Activated gamma-delta T cell treated with Interleukin-2 at 50 U/mL for 16 hours (primary cell): ENCODE measurements at places on chromosomes 3 and 15.

DNA sequence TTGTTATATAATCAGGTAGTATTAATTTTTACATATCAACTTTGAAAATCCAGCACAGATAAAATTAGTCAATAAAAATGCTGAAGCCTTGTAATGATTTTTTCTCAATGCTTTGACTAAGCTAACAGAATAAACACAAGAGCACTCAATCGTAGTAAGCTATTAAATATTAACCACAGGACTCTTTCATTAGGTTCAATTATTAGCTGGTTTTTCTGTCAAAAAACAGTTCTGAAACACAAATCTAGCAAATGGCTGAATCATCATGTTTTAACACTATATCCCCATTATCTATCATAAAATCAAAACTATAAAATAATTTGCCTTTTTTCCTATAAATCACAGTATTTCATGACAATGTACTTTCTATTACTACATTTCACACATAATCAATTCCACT, 69.6 kb downstream of the PLOD2 start:
- no peak for DNase-seq

GRCh38 chr3:192825216-192825615, 92.4 kb downstream of the MB21D2 start:
- no peak for DNase-seq

DNA sequence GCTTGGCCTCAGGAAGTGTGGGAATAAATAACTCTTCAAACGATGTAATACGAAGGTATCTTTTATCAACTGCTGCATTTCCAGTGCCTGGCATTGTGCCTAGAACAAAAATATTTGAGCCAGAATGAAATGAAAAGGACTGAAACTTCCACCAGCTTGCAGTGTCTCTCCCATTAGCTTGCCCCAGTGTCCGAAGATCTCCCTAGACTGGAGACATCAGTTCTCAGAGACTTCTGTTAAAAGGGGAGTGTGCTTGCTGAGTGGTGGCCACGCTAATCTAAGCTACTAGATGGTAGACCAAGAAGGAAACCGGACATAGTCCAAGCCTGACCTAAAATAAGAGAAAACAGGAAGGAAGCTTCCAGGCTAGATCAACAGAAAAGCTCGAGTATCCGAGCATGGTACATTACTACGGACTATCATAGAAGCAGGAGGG, 28.6 kb downstream of the KCNAB1 start:
- DNase-seq: no peak

- no peak for DNase-seq
Measured at GRCh38 chr3:78255403-78255802, 1215.5 kb downstream of the ROBO2 start.

DNA sequence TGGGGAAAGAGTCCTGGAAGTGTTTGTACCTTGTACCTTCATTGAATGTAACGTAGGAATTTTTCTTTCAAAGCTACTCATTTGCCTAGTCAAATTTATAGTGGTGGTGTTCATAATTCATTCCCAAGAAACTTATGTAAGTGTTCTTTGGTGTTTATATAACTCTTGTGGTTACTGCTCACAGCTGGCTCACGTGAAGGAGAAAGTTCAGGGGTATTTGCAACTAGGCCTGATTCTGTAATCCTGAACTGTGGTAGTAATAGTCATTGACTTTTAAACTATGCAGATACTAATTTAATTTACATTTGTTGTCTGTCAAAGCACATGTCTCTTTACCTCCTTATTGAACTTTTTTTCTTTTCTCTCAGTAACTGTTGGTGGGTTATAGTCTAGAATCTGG, 50.5 kb upstream of the TEX264 start:
- no peak for DNase-seq

DNA sequence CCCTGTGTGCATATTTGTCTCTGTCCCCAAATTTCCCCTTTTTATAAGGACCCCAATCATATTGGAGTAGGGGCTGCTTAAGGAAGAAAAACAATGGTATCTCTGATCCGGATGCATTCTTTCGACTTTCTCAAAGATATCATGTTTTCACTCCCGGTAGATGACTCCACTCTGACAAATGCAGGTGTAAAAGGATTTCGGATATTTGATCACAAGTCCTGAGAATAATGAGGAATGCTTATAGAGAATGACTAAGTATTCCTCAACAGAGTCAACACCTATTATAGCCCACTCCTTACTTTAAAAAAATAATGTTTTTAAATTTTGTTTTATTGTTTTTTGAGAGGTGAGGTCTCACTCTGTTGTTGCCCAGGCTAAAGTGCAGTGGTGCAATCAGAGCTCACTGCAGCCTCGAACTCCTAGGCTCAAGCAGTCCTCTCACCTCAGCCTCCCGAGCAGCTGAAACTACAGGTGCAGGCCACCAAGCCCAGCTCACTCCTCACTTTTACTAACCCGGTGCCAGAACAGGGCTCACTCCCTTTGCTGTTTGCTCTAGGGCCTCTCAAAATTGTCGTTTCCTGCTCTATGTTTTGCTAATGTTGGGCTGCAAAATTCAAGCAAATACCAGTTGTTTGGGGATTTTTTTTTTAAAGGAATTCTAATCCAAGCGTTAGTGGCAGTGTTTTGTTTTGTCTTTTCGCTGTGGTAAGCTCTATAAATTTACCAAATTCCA, 24.6 kb downstream of the COL8A1 start:
- DNase-seq: no peak

- no peak for DNase-seq
Measured at GRCh38 chr15:90203922-90204321, 2.8 kb downstream of the SEMA4B start.

DNA sequence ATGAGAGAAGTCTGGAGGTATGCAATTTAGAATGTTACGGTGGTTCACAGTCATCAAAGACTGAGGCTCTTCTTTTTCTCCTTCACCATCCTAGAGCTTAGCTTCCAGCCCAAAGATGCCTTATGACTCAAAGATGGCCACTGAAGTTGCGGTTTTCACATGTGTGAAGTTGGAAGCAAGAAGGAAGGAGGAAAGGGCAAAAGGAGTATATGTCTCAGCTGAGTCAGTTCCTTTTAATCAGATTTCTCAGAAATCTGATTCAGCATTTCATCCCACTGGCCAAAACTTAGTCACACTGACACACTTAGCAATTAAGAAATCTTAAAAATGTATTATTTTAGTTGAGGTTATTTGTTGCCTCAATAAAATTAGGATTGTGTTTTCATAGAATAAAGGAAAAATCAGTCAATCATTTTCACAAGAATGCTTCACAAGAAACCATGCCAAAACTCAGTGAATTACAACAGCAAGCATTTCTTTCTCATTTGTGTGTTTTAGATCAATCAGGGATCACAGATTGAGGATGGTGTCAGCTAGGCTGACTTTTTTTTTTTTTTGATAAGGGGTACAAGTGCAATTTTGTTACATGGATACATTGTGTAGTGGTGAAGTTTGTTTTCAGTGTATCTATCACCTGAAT, 211.1 kb upstream of the GADL1 start:
- DNase-seq: no peak

DNA sequence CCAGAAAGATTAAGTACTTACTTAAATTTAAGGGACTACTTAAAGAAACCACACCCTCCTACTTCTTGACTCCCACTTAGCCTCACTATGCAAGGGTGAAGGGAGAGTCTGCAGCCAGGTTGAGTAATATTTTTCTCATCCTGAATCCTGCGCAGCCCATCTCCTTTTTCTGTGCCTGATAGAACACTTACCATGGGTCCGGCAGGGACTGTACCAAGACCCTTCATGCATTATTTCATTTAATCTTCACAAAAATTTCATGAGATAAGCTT, 562.6 kb upstream of the CFAP20DC start:
- no peak for DNase-seq

DNA sequence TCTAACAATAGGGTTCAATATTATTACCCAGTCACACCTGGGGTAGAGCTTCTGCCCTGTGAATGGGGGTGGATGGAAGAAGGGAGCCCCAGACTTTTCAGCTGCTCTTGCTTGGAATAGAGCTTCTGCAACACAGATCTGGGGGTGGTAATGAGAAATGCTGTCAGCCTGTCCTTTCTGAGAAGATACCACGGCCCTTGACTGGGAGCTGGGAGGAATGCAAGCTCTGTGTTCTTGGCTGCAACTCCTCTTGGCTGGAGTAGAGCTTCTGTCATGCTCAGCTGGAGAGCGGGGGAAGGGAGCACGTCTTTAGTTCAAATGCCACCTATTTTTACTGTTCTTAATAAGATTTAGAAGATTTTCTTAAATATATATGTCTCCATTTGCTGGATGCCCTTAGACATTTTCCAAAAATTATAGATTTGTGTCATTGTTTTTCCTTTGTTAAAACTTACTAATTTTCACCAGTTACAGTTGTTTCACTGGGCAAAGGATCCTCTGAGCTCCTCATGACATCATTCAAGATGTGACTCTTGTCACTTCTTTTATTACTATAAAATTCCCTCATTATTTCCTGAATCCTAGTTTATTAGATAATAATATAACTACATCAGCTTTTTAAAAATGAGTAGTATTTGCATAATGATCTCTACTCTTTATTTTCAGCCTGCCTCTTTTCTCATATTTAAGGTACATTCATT, 180.0 kb upstream of the TGFBR2 start:
- DNase-seq: no peak

DNA sequence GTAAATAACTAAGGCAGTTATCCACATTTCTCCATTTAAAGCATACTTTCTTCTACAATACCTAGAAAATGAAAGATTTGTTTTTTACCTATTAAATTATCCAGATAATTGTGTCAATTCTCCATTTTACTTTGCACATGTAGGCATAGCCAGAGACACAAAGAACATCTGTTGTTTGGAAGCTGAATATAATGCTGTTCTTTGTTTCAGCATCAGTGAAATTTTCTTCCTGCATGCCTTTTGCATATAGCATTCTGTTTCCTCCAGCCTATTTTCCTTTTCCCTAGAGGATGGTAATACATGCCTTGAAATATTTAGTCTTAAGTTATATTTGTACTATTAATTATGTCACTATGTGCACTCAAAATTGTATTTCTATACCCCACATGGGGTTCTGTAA, 233.7 kb downstream of the CNTN6 start:
- no peak for DNase-seq

DNA sequence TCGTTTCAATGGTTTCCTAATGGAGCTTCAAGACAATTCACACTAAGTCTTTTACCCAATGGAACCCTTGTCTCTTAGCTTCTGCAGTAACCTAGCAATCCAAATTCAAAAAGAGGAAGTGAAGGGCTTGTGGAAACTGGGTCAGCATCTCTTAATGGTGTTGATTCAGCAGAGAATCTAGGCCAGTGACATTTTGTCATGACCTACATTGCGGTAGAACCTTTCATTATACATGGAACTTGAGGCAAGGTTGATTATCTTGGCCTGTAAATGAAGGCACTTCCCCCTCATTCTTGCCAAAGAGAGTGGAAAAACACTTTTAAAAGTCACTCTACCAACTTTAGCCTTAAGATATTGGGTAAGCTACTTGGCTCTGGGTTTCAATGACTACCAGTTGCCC, 42.8 kb downstream of the C2CD4B start:
- no peak for DNase-seq

GRCh38 chr3:8560366-8561007, 58.9 kb downstream of the LMCD1 start:
- DNase-seq: no peak

- no peak for DNase-seq
Measured at GRCh38 chr3:45985532-45986302, 9.9 kb downstream of the FYCO1 start.

- DNase-seq: no peak
Measured at GRCh38 chr3:16137044-16137443, 37.4 kb upstream of the GALNT15 start.

GRCh38 chr3:71195492-71195891, 388.0 kb downstream of the FOXP1 start:
- no peak for DNase-seq

GRCh38 chr3:133886031-133886722, 9.5 kb downstream of the RAB6B start:
- DNase-seq: no peak

GRCh38 chr3:11660242-11660641, 16.5 kb upstream of the VGLL4 start:
- DNase-seq: no peak

- DNase-seq: no peak
Measured at GRCh38 chr3:162390891-162391290, 894.3 kb downstream of the OTOL1 start.

- no peak for DNase-seq
Measured at GRCh38 chr3:133531981-133532380, 41.5 kb upstream of the CDV3 start.

DNA sequence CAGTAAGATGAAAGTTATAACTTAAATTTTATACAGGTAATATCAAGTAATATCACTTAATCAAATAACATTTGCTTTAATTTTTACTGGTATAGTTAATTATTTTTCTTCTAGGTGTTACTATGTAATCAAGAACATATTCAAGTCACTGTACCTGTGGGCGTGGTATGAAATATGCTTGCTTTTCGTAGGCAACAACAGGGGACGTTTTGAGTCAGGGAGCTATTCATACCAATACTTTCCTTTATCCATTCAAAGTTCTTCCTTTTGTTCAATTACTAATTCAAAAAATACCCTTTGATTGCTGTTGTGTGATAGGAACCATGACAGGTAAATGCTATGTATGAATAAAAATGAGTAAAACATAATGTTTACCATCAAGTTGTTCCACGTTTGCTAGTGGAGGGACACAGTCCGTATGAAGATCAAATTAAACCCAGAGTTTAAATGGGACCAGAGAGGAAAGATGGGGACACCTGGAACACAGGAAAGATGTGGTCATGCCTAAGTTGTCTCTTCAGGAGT, 654.0 kb upstream of the KCNMB2 start:
- no peak for DNase-seq

- DNase-seq: no peak
Measured at GRCh38 chr3:43262194-43262593, 24.1 kb upstream of the SNRK start.

DNA sequence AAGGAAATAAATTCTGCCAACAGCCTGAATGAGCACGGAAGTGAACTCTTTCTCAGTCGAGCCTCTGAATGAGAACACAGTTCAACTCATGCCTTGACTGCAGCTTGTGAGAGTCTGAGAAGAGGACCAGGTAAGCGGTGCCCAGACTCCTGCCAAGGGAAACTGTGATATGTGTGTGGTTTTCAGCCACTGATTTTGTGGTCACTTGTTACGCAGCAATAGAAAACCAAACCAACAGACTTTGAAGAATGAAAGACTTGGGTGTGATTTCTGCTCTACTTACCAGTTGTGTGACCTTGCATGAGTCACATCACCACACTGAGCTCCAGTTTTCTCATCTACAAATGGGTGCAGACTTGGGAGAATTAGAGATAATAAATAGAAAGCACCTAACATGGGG, 30.6 kb upstream of the FAM107A start:
- no peak for DNase-seq

GRCh38 chr3:59318881-59319280, 269.1 kb upstream of the CFAP20DC start:
- DNase-seq: no peak

DNA sequence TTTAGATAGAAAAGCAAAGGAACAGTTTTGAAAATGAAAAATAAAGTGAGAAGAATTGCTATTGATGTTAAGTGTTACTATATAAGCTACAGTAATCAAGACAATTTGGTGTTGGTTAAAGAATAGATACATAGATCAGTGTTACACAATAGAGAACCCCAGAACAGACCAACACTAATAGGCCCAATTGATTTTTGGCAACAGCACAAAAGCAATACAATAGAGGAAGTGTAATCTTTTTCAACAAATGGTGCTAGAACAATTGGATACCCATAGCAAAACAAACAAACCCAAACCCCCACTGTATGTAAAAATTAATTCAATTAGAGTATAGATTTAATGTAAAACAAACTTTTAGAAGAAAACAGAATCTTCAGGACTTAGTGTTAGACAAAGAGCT, 61.8 kb downstream of the ATP11B start:
- DNase-seq: no peak

- no peak for DNase-seq
Measured at GRCh38 chr15:29470311-29470710, 200.7 kb upstream of the NSMCE3 start.
